ENCODE measurements at places on chromosomes 16 and 17.

DNA sequence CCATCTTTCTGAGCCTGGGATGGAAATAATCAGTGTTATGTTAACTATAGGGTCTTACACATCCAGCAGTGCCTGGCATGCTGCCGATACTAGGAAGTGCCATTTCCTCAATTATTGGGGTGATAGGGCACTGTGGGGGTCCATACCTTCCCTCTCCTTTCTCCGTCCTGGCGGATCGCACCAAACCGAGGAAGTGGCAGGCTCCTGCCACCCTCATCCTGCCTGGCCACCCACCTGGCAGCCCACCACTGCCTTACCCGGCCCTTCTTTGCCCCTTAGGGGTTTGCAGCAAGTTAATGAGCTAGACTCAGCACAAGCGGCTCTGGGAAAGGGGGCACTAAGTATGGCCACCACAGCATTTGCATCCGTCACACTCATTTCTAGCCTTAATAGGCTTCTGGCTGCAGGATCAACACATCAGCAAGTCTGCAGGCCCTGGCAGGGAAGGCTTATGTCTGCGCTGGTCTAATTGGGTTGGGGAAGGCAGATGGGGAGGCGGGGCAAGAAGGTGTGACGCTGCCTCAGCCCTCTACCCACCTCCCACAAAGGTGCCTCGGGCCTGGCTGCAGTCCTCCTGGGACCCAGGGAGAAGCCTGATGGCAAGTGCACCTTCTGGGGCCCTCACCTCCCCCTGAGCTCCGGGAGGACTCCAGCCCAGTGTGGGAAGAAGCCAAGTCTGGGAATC is 28.6 kb downstream of the DCAKD start:
- DNase-seq, result peak; percentile 82

GRCh38 chr17:50079334-50080095 is 15.6 kb upstream of the PDK2 start:
- DNase-seq, result no peak

GRCh38 chr16:31273676-31274075 is 13.9 kb downstream of the ITGAM start:
- DNase-seq, result no peak

- no peak for DNase-seq
Measured at GRCh38 chr17:14701886-14702285, 401.0 kb downstream of the HS3ST3B1 start.

DNA sequence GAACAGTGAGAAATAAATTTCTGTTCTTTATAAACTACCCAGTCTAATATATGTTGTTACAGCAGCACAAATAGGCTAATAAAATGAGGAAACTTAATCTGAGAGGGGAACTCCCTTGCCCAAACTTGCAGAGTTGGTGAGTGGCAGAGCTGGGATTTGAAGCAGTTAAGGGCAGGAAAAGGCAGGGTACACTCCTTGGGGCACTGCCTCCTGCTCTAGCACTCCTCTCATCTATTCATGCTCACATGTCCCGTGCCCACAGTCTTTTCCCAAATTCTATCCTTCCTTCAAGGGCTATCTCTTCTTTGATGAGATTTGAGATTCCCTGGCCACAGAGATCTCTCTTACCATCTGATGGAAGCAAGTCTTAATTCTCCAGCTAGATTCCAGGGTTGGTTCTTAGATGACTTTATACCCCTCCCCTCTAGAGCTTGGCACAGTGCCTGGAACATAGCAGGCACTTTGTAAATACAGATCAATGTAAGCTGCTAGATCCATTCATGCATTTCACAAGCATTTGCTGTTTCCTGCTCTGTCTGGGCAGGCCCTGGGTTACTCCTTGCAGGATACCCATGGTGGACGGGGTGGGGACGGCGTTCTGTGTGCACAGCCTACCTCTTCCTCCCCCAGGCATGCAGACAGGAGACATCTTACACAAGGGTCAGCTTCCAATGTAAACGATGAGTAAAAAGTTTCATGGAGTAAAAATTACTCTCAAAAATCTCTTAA is 39.2 kb upstream of the ABCC12 start:
- no peak for DNase-seq

GRCh38 chr16:12675046-12675445 is 128.6 kb downstream of the CPPED1 start:
- no peak for DNase-seq

GRCh38 chr16:69796285-69797118 is 34.4 kb downstream of the WWP2 start:
- DNase-seq, result peak; percentile 70
